ENCODE measurements at places on chromosomes 11 and 22.
A peak's percentile ranks its signal among the peaks of the same experiment; 100 is the strongest.

- no peak for DNase-seq
Observed at GRCh38 chr11:15594607-15595006, 479.9 kb downstream of the INSC start.

DNA sequence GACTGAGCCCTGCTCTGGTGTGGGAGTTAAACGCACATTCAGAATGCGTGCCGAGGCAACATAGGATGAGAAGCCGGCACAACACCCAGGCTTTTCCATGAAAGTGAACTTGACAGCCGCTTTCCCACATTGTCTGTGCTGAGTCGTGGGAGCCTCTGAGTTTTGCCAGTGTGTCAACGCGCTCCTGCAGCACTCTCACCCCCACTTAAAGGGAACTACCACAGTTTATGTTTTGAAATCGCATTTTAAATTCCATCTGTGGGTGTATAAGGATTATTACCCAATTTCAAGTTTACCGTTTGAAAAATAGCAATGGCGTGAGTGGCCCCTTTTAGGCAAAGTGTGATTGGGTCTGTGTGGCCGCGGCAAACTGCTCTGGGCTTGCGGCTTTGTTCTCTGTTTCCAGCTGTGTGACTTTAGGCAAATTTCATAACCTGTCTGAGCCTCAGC lies 81.5 kb downstream of the FBLN1 start:
- DNase-seq = no peak

- DNase-seq = no peak
Observed at GRCh38 chr11:119471329-119471728, 48.4 kb upstream of the THY1 start.

DNA sequence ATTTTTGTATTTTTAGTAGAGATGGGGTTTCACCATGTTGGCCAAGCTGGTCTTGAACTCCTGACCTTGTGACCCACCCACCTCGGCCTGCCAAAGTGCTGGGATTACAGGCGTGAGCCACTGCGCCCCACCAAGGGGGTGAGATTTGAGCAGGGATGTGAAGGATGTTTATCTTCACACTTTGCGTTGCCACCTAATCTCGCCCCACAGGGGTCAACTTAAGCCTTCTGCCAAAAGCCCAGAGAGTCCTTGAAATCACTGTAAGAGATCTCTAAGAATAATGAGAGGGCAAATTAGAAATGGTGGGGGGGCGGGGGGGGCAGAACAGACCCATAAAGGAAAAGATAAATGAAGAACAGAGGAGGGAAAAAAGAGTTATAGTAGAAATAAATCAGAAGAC lies 158.3 kb upstream of the TIMP3 start:
- DNase-seq = no peak

DNA sequence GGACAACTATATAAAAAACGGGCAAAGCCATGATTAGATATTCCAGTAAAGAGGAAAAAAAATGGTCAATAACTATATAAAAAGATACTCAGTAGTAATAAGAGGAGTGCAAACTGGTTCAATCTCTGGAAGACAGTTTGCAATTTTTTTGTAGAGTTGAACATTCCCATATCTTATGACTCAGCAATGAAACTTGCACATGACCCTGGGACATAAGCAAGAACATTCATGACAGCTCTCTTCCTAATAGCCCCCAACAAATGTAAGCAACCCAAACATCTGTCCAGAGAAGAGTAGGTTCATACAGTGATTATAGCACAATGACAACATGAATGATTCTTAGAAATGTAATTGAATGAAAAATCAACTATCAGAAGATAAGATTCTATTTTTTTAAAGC lies 21.8 kb upstream of the CSF2RB start:
- no peak for DNase-seq

- DNase-seq = no peak
Observed at GRCh38 chr11:122764371-122765090, 73.8 kb upstream of the CRTAM start.

DNA sequence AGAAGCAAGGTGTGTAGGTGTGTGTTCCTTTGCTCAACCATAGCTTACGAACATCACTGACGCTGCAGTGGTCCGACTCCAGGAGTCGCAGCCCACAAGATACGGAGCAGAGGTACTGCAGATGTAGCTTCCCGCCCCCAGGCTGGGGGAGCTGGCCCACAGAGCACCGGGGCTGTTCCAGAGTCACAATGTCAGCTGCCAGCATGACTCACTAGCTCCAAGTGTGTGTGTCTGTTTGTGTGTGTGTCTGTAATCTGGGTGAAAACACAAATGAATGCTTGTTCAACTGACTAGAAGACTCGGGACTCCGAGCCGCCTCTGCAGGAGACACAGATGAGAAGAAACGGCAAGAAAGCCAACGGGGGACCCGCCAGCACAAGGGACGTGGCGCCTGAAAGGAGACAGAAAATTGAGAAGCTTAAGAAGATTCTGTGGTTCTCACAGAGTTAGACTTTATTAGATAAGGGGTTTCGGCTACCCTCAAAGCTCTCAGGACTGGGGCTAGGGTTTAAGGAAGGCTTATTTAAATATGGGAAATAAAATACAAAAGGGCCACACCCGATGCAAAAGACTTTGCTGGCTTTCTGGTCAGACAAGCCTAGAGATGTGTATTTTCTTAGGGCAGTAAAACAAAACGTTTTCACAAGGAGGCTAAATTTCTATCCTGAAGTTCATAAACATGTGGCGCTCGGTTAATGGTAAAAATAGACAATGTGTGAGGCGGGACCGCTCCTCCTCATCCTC lies 10.7 kb downstream of the VSIG10L2 start:
- no peak for DNase-seq

- DNase-seq = no peak
Observed at GRCh38 chr11:2301631-2302305, at the start of the genes C11orf21 and TSPAN32. C11orf21 (minus strand) TSS chr11:2301918; CDS start chr11:2301808, 110 bp downstream. TSPAN32 (plus strand) TSS chr11:2302013; CDS start chr11:2302150, 137 bp downstream.

- no peak for DNase-seq
Observed at GRCh38 chr11:72871119-72871518, 56.9 kb downstream of the ATG16L2 start.

GRCh38 chr11:34243600-34244464 lies 114.0 kb downstream of the ABTB2 start:
- DNase-seq = no peak

DNA sequence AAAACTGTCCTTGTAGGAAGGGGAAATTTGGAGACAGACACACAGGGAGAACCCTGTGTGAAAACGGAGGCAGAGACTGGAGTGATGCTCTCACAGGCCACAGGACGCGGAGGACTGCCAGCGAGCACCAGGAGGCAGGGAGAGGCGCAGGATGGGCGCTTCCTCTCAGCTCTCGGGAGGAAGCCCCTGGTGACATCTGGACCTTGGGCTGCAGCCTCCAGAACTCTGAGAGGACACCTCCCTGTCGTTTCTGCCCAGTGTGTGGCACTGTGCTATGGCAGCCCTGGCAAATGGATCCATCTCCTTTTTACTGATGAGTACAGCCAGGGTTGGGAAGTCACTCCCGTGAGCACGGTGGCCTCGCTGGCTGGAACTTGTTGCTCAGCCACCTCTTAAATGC lies 73.9 kb downstream of the LRRC32 start:
- DNase-seq = no peak

DNA sequence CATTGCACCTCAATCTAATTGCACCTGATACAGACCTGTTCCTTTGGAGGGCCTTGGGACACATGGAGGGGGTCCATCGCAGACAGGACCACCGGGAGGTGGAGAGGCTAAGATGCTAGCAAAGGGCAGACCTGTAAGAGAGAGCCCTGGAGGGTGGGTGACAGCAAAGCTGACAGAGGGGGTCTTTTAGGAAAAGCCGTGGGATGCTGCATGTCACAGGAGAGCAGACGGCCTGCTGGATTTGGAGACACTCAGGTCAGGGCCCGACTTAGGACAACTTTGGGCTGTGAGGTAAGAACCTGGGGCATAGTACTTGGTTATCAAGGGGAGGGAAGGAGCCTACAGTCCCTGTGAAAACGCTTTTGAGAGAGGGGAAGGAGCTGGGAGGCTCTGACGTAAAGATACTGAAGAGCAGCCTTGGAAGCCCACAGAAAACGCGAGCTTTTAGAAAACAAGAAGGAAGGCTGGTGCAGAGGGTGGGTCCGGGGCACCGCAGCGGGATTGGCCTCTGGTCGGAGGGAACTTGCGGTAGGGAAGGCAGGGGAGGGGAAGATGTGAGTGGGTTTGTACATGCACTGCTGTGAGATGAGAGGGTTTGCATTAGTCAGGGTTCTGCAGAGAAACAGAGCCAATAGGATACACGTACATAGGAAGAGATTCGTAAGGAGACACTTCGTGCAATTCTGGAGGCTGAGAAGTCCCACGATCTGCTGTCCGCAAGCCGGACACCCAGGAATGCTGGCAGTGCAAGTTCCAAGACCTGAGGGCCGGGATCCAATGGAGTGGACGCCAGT lies 868.5 kb downstream of the TBC1D22A start:
- DNase-seq = no peak

GRCh38 chr22:36391638-36392037 lies 3.9 kb upstream of the MYH9 start:
- no peak for DNase-seq

GRCh38 chr11:8178297-8178696 lies 9.5 kb upstream of the RIC3 start:
- no peak for DNase-seq

DNA sequence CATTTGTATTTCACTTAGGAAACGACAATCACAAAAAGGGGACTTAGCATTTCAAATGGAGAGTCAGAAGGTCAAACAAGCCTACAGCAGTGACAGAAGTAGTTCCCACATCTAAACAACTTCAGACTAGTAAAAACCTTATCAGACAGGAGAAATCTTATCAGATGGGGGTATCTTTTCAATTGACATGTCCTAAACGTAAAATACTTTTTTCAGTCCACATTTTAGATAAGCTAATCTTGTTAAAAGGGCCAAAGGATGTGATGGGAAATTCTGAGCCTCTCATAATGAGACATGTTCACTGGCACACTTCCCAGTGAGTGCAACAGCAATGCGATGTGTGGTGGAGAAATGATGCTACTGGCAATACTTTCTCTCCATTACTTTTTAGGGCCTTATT lies 2.4 kb downstream of the MAPK1 start:
- DNase-seq = no peak

DNA sequence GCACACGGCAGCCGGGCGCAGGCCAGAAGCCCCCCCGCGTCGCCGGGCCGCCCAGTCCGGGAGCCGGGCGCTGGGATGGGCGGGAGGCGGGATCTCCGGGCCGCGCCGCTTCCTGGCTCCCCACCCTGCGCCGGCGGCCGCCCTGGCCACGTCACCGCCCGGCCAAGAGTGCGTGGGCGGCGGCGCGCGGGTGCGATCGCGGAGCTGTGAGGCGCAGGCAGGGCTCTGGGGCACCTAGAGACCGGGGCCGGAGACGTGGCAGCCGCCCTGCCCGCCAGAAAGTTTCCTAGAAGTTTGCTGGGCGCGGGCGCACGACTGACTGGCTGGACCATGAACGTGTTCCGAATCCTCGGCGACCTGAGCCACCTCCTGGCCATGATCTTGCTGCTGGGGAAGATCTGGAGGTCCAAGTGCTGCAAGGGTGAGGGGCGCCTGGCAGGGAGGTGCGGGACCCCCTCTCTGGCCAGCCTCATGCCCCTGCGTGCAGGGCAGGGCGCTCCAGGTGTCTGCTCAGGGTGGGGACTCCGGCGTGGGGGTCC lies at the start of gene KDELR3:
KDELR3 (plus strand) TSS at position 193 of the 539 bp plus-strand sequence; CDS start at position 331, 138 bp downstream.
- no peak for DNase-seq

DNA sequence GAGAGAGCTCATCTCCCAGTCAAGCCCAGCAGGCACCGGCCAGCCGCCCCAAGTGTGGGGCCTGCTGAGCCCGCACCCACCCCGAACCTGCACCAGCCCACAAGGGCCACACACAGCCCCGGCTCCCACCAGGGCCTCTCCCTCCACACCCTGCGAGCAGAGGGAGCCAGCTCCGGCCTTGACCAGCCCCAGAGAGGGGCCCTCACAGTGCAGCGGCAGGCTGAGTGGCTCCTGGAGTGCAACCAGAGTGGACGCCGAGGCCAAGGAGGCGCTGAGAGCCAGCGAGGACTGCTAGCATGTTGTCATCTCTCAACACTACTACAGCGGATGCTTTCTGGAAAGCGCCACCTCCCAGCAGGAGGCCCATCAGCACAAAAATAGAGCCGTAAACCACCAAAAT lies 10.9 kb downstream of the DEFB108B start:
- no peak for DNase-seq

GRCh38 chr11:77147036-77147315 lies 18.9 kb downstream of the MYO7A start:
- no peak for DNase-seq

DNA sequence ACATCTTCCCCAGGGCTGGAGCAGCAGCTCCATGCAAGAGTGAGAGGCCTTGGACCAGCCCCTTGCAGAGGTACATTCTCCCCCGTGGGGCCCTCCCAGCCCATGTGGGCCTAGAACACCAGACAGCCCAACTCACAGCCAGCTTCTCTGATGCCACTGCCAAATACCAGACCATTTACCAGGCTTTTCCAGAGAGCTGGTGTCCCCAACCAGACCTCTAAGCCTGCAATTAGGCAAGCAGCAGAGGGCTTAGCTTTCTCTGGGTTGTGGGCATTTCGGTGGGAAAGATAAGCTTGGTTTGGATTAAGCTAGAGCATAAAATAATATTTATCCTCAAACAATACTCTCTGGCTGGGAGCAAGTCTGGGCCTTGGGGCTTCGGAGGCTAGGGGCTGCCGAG lies 75.6 kb downstream of the TP53I11 start:
- DNase-seq = no peak

DNA sequence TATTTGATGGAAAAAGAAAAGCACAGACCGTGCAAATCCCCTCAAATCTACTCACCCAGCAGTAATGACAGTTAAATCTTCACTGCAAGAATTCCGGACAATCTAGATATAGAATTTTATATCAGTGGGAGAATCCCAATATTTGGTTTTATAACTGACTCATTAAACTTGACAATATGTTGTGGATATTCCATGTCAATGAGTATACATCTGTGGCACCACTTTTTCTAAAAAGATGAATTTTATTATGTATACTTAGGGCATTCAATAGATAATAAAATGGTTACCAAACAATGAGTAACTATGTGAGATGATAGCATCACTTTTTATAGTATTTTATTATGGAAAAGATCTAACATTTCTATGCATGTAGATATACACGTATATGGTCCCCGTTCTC lies 79.9 kb downstream of the OSBP2 start:
- DNase-seq = no peak

DNA sequence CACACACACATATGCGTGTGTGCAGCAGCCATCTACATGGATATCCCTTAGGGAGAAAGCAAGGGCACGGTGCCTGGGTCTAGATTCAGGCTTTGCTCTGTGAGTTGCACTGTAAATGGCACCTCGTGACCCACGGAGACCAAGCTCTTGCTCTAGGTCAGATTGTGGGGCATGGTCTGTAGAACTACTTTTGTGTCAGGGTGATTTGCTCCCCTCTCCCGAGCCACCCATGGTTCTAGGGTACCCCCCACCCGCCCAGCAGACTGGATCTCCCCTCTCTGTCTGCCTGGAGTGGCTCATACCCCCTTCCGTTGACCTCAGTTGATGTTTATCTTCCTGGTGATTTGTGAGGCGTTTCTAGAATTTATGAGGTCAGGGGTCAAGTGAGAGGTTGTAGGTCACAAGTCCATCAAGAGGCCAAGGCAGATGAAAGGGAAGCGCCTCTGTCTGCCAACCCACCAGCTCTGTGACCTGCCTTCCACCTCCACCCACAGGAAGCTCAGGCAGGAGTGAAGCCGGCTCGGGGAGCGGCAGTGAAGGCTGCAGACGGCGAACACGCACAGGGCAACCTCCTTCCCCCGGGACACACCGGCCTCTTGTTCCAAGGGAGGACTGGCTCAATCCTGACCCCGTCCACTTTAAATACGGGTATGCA lies 76.2 kb upstream of the TTLL12 start:
- peak; percentile 59 for DNase-seq
